Ovary (tissue), 10 donors: ENCODE measurements at places on chromosomes 2 and 18.
A peak's percentile ranks its signal among the peaks of the same experiment; 100 is the strongest.

GRCh38 chr2:124804014-124804940, 779.2 kb downstream of the CNTNAP5 start:
- DNase-seq = no peak

GRCh38 chr18:71832946-71833617, 711.1 kb downstream of the CBLN2 start:
- DNase-seq = no peak

- no peak for DNase-seq
Measured at GRCh38 chr18:76274468-76275289, 220.4 kb downstream of the ZNF516 start.

GRCh38 chr2:190344276-190344827, 963 bp downstream of the INPP1 start:
- peak; percentile 18 for DNase-seq

DNA sequence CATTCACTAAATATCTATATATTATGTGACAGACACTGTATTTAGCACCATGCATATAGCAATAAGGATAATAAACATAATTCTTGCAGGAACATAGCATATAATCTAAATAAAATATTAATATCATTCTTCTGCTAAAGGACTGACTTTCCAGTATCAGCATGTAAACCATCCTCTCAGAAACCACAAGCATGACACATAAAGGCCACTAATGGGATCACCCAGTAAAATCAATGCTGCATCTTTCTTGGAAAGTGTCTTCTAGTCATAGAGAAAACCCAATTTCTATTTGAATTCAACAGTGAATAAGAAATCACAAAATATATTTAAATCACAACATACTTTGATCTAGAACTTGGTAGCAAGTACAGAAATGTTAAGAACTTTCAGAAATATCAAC, 5.8 kb upstream of the LRP1B start:
- no peak for DNase-seq
